ENCODE measurements at places on chromosomes 1 and 21. TPM values are rescaled to one million over a fixed set of nuclear protein-coding genes. Genes with fewer than 3 reads are reported as not detected.

DNA sequence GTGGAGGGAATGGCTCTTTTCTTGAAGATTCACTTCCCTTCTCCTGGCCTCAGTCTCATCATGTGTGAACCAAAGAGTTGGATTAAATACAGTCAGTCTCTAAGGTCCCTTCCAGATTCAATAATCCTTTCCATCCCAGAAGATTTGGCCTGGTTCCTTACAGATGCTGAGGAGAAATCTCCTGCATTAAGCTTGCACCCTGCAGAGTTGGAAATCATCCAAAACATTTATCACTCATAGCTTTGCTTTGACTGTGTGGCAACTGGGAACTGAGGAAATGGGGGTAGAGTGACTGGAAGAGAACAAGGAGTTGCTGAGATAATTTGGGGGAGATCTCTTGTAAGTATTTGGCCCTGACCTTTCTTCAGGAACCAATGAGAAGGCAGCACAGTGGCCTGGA is 220.5 kb upstream of the SGIP1 start:
- no peak for DNase-seq

CR1L gene
- total RNA-seq: not detected

DNA sequence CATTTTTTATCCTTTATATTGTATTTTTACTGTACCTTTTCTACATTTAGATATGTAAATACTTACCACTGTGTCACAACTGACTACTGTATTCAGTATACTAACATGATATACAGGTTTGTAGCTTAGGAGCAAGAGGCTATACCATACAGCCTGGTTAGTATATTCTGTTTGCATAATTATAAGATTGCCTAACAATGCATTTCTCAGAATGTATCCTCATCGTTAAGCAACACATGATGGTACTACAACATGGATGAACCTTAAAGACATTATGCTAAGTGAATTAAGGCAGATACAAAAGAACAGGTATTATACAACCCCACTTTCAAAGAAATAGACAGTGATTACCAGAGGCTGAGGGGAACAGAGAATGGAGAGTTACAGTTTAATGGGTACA is 62.7 kb downstream of the RUSC1 start:
- no peak for DNase-seq

ARHGEF19 gene
- total RNA-seq: 11.4 TPM

DNA sequence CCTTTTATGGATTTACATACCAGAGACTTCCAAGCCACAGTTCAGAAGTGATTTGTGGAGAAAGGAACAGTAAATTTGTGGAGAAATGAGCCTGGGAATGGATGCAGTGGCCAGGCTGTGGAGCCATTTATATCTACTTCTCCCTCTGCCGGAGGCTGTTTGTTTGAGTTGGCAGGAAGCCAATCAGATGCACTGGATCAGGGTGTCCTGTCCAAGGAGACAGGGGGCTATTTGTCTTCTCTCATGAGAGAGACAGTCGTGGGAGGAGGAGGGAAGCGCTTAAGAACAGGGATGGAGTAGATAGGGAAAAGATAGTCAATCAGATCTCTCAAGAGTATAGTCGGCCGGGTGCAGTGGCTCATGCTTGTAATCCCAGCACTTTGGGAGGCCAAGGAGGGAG is 2.8 kb upstream of the HAPLN2 start:
- no peak for DNase-seq

APCS gene
- total RNA-seq: not detected

DNA sequence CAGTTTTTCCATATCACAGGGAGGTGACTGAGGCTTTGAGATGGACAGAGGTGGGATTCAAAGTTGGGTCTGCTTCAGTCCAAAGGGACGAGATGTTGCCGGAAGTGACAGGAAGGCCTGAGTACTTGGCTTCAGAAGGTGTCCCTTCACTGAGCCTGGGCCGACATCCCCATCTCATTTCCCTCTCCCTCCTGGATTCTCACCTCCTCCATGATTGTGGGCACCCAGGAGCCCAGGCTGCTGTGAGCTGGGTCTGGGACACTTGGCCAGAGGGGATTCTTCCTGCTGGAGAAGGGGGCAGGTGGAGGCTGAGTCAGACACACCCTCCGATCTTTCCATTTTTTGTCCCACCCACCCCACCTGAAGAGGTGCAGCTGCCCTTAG is 2.8 kb upstream of the MRPS15 start:
- DNase-seq: no peak

DNA sequence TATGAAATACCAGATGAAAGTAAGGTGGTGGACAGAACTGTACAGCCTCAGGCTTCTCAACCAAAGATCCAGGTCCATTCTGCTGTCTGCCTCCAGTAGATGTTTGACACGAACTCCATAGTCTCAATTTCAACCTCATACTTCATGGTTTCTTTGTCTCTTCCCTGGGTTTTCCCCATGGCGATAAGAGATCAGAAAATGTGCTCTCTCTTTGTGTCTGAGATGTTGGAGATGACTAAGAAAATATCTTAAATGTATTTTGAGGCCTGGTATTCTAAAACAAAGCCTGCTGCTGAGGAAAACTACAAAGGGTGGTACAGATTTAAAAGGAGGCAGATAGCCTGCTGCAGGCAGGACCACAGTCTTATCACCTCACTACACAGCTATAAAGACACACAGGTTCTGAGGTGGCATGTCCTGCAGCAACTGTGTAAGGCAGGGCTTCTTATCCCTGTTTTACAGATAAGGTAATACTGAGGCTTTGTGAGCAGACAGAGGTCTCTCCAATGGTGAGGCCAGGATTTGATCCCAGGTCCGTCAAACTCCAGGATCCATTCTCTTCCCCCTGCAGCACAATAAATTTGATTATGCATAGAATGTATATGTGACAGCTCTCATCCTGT is 40.0 kb upstream of the CACNA1E start:
- no peak for DNase-seq

NTMT2 gene
- total RNA-seq: not detected

GRCh38 chr1:155168456-155169210 is 4.5 kb downstream of the KRTCAP2 start:
- DNase-seq: no peak

MTARC2 gene
- not detected for total RNA-seq

DNA sequence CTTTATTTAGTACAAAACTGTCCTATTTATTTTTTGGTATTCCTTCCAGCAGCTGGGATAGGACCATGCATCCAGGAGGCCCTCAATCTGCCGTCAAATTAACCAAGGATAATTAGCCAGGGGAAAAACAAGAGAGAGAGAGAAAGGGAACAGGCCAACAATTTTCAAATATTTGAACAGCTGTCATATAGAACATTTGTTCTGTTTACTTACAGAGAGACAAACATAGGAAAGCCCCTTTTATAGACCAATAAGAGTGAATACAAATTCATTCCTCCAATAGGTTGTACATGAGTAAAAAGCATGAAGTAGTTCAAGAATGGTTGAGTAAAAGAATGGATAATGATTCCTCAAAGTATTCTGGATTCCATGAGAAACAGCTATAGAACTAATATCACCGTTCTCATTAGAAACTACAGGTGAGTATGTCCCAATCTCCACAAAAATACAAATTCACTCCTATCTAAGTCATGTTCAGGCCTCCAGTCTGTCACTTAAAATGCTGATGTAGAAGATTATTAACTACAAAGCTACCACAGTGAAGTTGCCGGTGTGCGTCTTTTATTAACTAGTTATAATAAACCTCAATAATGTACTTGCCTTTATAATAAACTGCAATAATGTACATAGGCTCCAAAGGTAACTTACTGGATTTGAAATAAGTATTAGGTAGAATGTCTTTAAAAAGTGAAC is 64.8 kb upstream of the GNG4 start:
- no peak for DNase-seq

GRCh38 chr1:160907976-160908375 is 23.0 kb upstream of the ITLN1 start:
- no peak for DNase-seq

- no peak for DNase-seq
These were observed 532.5 kb downstream of the NCAM2 start for GRCh38 chr21:21530680-21531079.

DNA sequence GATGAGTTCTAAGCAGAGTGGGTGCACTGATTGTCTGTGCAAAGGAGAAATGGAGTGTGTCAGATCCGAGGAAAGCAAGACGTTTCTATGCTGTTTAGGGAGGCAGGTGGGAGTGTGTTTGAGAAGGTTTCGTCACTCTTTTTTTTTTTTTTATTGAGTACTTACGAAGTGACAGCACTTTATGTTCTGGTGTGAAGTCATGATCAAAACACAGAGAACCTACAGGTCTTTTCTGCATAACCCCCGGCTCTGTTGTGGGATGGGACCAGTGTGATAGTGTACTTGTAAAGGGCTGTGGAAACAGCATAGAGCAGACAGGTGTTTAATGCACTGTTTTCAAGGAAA is 26.7 kb downstream of the MIA3 start:
- no peak for DNase-seq

DNA sequence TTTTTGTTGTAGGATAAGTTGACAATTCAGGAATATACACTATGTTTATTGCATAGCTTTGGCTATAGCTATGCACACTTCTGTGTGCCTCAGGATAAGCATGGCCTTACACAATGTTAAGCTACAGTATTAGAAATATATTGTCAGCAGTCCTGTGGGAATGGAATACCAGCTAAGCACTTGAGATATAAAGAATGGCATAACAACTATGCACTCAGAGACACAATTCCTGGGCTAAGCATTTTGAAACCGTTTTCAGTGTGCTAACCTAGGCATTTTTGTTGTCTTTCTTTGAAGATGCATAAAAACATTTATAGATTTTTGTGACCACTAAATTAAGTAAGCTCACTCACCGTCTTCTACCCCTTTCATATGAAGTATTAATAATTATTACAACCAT is 46.8 kb downstream of the TMPRSS15 start:
- no peak for DNase-seq

DIO1 gene
- total RNA-seq: not detected

GRCh38 chr1:15714406-15715136 is 21.5 kb upstream of the SLC25A34 start:
- DNase-seq: no peak

DNA sequence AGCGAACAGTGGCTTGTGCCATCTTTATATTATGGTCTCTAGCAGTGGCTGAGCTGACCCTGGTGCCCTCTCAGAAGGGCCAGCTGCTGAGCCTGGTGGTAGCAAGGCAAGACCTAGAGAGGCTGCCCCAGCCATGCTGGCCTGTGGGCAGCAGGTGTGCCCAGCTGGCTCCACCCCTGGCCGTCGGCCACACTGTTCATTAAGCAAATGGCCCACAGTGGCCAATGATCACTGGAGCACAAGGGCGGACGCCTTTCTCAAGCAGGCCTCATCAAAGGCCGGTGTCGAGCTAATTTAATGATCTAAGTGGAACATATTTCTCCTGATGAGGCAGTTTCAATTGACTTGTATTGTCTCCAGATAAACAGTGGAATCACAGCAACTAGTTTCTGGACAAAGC is 89.4 kb downstream of the GRIK3 start:
- DNase-seq: no peak

TTLL7 gene
- 2.1 TPM for total RNA-seq

DNA sequence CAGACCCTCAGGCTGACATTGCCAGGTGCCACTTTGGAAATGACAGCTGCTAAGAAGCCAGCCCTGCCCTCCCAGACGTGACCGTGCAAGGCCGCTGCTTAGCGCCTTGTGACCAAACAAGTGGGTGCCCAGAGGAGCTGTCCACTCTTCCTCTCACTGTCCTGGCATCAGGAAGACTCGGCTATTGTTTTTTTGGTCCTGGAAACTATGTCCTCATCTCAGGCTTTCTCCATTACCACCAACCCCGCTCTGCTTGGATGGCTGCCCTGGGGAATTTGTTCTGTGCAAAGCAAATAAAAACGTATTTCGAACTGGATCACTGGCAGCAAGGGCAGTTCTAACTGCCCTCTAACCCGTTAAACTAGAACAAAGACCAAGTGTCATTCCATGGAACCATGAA is 13.7 kb upstream of the TENT5C start:
- DNase-seq: no peak

C1QA gene
- not detected for total RNA-seq

DNA sequence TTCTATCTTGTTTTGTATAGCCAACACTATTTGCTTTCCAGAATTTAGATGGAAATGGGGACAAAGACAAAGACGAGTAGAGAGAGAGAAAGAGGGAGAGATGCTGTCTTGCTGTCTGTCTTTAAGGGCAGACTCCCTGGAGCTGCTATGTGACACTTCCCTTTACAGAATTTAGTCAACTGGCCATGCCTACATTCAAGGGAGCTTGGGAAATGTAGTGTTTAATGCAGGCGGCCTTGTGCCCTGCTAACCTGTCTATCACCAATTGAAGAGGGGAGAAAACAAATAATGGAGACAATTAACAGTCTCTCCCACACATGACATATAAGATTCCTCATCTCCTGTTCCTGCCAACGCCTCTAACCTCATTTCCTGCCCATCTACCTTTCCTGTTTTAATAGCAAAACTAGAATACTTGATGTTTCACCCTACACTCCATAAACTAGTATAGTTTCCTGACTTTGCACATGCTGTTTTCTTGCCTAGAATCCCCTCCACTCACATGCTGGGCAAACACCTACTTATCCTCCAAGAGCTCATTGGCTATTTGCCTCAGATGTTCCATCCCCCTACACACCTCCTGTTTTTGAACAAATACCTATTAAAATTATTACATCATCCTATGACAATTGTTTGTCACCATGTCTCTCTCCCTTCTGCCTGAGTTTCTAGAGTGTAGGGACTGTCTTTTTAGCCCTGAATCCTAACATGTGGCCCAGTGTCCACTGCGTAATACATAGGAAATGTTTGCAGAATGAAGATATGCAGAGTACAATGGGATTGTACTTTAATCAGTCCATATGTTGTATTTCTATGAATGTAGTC is 117.2 kb downstream of the SLC25A24 start:
- no peak for DNase-seq

SLAMF1 gene
- total RNA-seq: 50.1 TPM

AIRE gene
- not detected for total RNA-seq

GRCh38 chr21:31911138-31911907 is 38.5 kb downstream of the HUNK start:
- DNase-seq: no peak

GRCh38 chr1:36992139-36992943 is 42.0 kb downstream of the GRIK3 start:
- DNase-seq: no peak

GRCh38 chr1:51101976-51102375 is at the start of gene C1orf185:
TSS of gene C1orf185 (plus strand) at chr1:51102228. CDS start at chr1:51102234, 6 bp downstream.
- DNase-seq: no peak

- DNase-seq: no peak
These were observed 9.4 kb upstream of the S100A8 start for GRCh38 chr1:153400244-153400643.

DNASE2B gene
- total RNA-seq: not detected

PPM1J gene
- not detected for total RNA-seq

CASQ1 gene
- total RNA-seq: not detected

TCHH gene
- 0.08 TPM for total RNA-seq

GRCh38 chr1:21659099-21659923 is 9.8 kb downstream of the RAP1GAP start:
- peak; percentile 87 for DNase-seq
